NCI-H2081 treated with DMSO at 0.1 percent for 48 hours (cell line): ENCODE measurements at places on chromosomes 4 and X.

GRCh38 chrX:80316526-80316925, 103.7 kb upstream of the TENT5D start:
- DNase-seq: no peak

- no peak for DNase-seq
Measured at GRCh38 chrX:29318012-29318411, 730.8 kb downstream of the IL1RAPL1 start.

DNA sequence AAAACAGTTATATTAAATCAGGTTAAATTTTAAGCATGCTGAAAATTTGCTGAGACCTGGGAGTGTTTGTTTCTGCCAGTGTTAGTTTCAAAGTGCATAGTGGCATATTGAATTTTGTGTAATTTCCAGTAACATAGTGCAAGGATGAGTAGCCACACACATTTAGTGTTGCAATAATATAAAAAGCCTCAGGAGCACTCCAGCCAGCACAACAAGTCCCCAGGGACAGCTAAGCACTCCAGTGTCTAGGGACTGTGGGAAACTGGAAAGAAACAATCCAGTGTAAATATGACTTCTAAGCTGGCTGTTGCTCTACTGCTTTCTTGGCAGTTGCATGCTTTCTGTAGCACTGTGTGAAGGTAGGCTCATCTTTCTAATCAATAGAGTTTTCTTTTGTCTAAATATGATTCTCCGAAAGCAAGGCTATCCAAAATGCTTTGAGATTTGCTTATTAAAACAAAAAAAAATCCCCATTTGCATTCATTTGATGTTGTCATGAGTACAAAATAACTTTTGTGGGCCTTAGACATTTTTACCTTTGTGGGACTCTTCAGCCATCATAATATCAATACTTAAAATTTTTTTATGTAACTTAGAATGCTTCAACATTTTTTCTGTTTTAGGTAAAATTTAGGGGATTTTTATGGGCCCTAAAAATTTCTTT, 24.2 kb upstream of the CXCL2 start:
- no peak for DNase-seq

DNA sequence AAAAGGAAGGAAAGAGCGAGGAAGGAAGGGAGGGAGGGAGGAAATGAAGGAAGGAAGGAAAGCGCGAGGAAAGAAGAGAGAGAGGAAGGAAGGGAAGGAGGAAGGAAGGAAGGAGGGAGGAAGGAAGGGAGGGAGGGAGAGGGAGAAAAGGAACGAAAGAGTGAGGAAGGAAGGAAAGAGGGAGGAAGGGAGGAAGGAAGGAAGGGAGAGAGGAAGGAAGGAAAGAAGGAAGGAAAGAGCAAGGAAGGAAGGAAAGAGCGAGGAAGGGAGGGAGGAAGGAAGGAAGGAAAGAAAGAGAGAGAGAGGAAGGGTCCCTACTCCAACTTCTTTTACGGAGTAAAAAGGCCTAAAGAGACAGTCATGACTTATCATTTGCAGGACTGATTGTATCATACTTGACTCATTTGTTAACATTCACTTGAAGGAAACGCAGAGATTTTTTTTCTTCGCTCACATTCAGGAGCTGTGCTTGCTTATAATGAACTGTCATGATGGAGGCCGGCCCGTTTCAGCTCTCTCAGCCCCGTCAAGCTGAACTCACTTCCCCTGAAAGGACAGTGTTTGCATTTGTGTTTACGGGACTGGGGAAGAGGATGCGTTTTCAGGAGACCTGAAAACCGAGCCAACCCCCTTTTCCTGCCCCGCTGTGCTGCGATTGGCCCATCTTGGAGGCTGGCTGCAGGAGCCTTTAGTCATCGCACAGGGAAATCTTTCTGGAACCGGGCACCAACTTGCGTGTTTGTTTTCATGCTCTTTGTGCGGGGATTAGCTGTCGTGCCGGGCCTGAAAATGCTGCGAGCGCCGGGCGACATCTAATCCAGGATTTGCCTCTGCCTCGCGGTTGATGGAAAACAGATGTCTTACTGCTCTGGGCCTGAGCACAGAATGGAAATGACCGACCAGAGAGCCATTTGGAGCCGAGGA, 17.8 kb downstream of the TRIM2 start:
- no peak for DNase-seq

DNA sequence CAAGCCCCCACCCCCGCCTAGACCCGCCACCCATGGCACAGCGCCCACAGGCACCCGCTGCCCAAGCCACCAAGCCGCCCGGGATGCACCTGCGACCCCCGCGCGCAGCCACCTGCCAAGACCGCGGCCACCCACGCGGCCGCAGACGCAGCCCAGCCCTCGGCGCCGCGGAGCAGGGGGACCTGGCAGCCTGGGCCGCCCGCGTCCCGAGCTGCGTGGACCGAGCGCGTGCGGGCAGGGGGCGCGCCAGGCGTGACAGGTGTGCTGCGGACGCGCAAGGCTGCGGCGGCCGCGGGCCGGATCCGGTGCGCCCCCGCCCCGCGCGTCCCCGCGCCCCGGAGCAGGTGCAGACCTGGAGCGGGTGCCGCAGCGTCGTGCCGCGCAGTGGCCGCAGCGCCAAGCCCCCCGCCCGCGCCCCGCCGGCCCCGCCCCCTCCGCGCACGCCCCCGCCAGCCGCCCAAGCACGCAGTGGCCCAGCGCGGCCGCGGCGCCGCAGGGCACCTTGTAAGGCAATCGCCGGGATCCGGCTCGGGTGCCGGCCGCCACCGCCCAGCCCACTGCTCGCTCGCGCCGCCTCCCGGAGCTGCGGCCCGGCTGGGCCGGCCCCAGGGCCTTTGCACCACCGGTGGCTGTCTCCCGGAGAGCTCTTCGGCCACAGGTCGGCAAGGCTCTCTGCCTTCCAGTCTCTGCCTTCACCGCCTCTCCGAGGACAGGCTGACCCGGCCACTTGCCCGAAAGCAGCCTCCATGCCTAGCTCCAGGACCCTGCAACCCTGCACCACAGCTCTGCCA, at the start of gene PNCK:
Gene PNCK, minus strand, starts transcription at position 386 of the 791 bp plus-strand sequence. CDS start 737 bp downstream, outside the sequence.
- no peak for DNase-seq

DNA sequence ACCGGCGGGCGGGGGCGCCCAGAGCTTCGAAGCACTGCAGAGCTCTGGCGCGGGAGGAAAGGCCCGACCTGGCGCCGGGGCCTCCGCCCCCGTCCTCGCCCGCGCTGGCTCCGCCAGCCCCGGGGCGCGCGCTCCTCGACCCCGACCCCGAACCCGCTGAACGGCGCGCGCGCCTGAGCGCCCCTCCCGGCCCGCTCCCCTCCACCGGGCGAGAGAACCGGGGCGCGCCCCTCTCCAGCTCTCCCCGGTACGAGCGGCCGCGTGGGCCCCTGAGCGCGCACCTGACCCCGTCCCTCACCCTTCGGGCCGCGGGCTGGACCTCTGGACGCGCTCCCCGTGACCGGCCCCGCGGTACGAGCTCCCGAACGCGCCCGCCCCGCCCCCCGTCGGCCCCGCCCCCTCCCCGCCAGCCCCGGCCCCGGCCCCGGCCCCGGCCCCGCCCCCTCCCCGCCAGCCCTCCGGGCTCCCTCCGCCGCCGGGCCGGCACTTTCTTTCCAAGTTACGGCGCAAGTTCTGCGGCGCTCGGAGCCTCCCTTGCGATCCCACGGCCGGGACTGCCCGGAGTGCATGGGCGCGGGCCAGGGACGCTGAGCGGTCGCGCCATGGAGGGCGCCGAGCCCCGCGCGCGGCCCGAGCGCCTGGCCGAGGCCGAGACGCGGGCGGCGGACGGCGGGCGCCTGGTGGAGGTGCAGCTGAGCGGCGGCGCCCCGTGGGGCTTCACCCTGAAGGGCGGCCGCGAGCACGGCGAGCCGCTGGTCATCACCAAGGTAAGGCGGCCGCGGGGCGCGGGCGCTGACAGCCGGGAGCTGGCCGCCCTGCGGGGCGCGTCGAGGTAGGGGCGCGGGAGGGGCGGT, at the start of gene SHROOM2:
Gene SHROOM2, plus strand, starts transcription at position 486 of the 854 bp plus-strand sequence. Its CDS starts 117 bp downstream, at position 603.
- no peak for DNase-seq

DNA sequence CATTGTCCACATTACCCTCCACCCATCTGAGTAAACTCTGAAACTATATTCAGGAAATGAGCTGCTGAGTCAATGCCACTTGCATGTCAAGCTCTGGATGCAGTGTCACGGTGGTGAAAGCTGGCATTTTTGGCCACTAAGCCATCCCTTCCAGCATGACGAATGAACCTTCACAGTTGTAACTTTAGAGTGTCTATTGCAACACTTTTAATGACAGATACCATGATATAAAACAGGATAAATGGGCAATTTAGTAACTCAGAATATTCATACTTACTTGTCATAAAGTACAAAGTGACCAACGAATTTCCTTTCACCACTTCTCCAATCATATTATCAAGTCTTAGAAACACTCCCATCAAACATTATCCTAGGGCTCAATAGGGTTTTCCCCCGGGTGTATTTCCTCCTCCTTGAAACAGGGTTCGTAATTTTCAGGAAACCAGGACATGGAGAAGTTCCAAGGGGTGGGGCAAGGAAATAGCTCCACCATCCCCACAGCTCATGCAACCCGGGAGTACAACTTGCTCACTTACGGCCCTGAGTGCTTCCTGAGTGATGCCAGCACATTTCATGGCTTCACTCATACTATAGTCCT, 73.1 kb downstream of the MTHFD2L start:
- no peak for DNase-seq

DNA sequence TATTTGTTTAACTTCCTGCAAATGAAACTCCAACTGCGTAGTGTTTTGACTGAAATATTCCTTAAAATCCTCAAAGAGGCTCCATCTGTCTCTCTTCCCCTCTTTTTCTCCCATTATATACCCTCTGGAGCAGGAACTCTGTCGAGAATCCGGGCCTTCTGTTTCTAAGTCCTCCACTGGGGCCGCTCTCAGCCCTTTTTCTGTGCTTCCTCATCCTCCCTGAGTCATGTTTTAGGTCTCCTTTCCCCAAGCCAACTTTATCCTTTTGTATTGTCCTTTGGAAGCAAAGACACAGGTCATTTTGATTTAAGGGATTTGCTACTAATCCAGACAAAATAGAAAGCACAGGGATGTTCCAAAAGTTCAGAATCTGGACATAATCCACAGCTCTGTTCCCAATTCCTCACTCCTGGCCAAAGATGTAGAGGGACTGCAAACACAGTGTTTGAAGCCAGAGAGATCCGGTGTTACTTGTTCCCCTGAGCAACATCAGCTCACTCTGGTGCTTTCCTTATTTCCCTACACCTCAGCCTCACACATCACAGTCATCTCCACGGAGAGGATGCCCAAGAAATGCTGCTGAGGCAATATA, 131.0 kb upstream of the KLF3 start:
- DNase-seq: no peak

DNA sequence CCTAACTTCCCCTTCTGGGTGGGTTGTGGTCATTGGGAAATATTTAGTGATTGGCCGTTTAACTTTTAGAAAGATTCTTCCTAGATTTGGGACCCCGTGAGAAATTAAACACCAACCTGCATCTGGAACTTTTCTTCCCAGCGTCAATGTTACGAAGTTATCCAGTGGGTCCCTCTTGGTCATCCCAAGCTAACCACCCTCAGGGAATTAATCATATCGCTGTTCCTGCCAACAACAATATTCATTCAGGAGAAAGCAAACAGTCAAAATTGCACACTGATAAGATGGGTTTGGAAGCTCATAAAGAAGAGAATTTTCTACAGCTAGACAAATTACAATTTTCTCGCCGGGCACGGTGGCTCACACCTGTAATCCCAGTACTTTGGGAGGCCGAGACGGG, 121.2 kb upstream of the STX18 start:
- DNase-seq: no peak

DNA sequence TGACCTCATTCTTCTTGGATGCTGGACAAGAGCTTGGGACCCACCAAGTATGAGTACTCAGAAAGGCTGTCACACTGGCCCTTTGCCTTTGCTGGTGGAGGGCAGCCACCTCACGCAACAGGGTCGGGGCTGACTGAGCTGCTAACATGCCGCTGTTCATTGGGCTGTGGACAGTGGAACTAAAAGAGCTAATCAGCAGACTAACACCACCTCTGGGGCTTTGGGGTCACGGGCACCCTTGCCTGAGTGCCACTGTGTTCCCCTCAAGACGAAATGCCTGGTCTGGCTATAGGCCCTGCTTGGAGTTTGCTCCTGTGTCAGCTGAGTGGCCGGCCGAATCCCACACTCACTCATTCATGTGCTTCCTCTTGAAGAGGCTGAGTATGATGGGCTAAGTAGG, 559.6 kb downstream of the SPRY1 start:
- no peak for DNase-seq

DNA sequence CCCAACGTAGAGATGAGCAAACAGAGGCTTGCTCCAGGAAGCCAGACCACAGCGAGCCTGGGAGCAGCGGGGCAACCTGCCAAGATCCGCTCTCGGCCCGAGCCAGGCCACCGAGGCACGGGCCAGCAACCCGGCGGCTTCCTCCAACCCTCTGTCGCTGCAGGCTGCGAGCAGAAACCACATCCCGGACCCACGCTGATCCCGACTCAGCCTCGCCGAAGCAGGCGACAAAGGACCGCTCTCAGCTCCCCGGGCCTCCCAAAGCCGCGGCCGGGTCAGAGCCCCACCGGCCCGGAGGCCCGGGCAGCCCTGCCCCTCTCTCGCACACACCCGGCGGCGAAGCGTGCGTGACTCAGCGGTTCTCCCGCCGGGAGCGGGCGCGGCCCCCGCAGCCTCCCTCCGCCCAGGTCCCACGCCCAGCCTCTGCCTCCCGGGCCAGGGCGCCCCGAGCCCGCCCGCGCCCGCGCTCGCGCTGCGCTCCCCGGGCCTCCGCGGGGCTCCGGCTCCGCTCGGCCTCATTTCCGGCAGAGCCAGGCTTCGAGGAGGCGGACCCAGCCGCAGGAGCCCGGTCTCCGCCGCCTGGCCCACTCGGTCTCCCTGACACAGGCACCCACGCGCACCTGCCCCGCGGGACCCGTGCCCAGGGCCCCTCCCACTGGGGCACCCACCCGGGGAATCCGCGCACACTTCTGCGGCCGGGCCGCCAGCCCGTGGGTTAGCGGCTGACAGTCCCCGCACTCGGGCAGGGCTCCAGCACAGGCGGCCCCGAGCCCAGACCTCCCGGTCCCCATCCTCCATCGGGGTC, 1.7 kb downstream of the PPP2R2C start:
- no peak for DNase-seq

- no peak for DNase-seq
Measured at GRCh38 chr4:145734576-145735346, 54.8 kb downstream of the C4orf51 start.

DNA sequence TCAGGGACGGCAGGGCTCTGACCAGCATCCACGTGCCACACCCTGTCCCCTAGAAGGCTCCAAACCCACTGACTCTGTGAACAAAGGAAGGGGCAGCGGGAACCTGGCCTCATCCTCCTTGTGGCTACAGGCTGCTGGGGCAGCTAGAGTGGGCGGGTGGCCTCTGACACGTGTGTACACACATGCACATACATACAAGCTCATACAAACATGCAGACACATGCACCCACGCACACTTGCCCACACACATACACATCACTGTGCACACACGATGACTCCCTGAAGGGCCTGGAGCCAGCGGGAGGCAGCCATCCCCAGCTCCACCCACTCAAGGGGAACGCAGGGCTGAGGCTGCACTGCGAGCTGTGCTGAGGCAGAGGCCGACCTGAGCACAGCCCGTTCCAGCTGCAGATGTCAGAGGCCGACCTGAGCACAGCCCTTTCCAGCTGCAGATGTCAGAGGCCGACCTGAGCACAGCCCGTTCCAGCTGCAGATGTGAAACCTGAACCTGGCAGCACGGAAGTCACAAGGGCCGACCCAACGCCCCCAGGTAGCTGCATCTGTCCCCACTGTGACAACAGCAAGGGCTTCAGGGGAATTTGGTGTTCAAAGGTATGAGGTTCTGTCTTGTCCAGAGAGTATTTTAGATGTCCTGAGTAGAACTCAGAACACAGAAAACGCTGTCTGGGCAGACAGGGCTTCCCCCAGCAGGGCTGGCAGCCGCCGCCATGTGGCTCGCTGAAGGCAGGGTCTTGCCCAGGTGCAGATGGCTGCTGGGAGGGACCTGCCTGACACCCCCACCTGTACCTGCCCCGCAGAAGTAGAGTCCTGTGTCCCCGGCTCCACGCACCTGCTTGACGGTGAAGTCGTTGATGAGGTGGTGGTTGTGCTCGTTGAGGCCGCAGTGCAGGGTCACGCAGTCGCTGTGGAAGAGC, 33.5 kb downstream of the CTBP1 start:
- no peak for DNase-seq
